H1 (cell line): ENCODE measurements at places on chromosomes 11 and 22. TPM values are rescaled to one million over a fixed set of nuclear protein-coding genes. Genes with fewer than 3 reads are reported as not detected.

The LMNTD2 gene
- total RNA-seq, result 2.6 and 3.1 TPM in 2 replicates

The DBX1 gene
- not detected in 2 replicates for total RNA-seq

The MAPK11 gene
- 1.5 TPM in 2 replicates for total RNA-seq

The PHOX2A gene
- total RNA-seq, result 0.19 TPM in 1 of 2 replicates, not detected in the other

The MISFA gene
- 3.8 and 4.1 TPM in 2 replicates for total RNA-seq

The MFNG gene
- total RNA-seq, result 1.7 and 1.8 TPM in 2 replicates

The SCARF2 gene
- 9.8 and 10.0 TPM in 2 replicates for total RNA-seq

DNA sequence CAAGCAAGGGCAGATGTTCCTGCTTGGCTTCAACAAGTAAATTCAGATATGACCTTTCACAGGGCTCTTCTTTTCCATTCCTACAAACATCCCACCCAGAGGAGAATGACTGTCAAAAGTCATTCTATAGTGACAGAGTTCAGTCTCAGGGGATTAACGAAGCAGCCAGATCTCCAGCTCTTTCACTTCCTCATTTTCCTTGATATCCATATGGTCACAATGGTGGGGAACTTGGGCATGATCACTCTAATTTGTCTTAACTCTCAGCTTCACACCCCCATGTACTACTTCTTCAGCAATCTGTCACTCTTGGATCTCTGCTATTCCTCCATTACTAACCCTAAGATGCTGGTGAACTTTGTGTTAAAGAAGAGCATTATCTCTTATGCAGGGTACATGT, 15.0 kb upstream of the OR8B8 start:
- DNase-seq, result no peak

GRCh38 chr22:23240639-23241389, 60.5 kb downstream of the BCR start:
- DNase-seq, result no peak

- no peak for DNase-seq
These were observed 22.9 kb downstream of the IGLL5 start for GRCh38 chr22:22910272-22911240.

- no peak for DNase-seq
These were observed 38.1 kb upstream of the CTTN start for GRCh38 chr11:70360211-70360610.

- no peak for DNase-seq
These were observed 19.6 kb upstream of the SEPTIN5 start for GRCh38 chr22:19694696-19695095.

GRCh38 chr11:119372260-119373058, 9.0 kb downstream of the USP2 start:
- DNase-seq, result no peak

- no peak for DNase-seq
These were observed 7.2 kb upstream of the UCP3 start for GRCh38 chr11:74015919-74016684.

- no peak for DNase-seq
These were observed 2.8 kb upstream of the CABP7 start for GRCh38 chr22:29716814-29717545.

DNA sequence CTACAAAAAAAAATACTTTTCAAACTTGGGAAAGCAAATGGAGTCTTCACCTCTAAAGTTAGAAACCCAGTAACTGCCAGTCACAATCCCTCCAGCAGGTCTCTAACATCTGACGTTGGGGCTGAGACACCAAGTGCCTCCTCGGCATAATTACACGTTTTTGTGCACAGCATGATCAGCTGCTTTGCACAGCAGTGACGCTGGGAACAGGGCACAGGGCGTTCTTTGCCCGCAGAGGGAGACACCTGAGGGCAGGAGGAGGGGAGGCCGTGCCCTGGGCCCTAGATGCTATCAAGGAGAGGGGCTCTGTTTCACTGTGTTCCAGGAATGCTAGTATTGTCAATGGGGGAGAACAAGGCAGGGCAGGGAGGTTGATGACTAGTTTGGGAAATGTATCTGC, 120.1 kb downstream of the PARVA start:
- DNase-seq, result no peak

DNA sequence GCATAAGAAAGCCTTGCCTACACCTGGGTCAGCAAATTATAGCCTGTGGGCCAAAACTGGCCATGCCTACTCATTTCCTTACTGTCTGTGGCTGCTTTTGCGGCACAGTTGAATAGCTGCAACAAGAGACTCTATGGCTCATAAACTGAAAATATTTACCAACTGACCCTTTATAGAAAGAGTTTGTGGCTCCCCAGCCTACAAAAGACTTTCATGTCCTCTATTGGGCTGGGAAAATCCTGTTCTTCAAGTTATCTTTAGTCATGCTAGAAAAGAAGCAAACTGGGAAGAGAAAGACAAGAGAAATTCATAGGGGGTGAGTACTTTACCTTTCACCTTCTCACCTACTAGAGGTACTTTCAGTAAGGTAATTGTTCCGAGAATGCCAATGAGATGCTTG, 175.1 kb downstream of the SWAP70 start:
- no peak for DNase-seq

DNA sequence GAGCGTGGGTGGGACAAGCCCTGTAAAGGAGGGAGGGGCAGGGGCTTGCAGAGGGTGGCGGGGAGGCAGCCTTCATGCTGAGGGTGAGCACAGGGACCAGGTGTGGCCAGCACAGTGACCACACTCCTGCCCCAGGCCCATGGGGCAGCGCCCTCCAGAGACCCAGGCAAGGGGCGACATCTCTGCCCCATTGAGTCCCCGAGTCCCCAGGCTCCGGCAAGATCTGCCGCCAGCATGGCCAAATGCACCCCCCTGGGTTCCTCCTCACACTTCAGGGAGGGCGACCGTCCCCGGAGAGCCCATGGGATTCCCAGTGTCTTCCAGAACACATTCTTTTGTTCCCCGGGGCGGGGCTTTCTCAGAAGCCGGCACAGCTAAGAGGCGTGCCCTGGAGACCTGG, 362.5 kb downstream of the TBC1D22A start:
- DNase-seq, result no peak

GRCh38 chr11:11000579-11001283, 142.9 kb upstream of the ZBED5 start:
- DNase-seq, result no peak

GRCh38 chr22:47340851-47341436, 578.5 kb downstream of the TBC1D22A start:
- DNase-seq, result no peak

DNA sequence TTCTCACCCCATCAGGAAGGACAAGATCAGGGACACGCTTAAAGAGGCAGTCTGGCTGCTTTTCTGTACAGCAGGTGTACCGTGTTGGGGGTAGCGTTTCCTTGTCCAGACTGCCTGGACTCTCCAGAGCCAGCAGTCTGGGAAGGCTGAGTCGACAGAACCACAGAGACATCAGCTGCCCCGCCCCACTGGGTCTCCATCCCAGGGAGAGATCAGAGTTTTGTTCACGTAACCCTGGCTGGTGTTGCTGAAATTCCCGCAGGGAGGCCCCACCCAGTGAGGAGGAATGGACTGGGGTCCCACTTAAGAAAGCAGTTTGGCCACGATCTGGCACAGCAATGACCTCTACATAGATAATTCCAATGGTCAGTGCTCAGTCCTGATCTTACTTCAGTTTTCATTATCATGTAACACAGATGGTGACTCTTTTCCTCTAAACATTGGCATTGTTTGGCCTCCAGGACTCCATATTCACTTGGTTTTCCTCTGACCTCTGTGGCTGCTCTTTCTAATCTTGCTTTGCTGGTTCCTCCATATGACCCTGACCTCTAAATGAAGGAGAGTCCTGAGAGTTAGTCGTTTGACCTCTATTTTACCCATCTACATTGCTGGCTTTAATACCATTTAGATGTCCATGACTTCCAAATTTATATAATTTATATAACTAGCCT, 89.6 kb upstream of the LRRC55 start:
- DNase-seq, result no peak

DNA sequence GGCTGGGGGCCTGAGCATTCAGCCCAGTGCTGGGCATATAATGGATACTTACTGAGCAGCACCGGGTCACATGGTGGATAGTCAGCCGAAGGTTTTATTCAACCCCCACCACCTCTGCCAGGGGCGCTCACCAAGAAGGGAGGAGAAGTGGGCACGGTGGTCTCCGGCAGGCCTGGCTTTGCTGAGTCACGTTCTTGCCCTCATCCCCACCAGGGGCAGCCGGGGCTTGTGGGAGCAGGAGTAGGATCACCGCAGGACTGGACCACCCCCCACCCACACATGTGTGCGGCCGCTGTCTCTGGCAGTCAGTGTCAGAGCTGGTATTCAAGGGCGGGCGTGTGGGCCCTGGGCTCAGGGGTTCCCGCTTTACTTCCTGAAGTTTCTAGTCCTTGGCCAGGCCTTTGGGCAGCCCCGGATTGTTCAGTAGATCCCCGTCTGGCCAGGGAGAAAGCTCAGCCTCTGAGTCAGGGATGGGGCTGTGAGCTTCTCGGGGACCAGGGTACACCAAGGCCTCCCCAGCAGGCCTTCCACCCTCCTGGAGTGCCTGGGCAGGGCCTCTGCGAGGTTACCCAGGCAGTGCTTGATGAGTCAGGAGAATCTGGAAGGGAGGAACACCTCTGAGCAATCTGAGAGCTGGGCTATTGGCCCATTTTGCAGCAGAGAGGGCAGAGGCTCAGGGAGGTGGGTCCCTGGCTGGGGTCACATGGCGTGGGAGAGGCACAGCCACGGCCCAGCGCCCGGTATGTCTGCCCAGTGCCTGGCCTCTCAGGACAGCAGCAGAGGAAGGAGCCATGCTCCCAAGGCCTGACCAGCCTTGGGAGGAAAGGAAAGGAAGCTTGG, 60.6 kb downstream of the RTL6 start:
- DNase-seq, result no peak

DNA sequence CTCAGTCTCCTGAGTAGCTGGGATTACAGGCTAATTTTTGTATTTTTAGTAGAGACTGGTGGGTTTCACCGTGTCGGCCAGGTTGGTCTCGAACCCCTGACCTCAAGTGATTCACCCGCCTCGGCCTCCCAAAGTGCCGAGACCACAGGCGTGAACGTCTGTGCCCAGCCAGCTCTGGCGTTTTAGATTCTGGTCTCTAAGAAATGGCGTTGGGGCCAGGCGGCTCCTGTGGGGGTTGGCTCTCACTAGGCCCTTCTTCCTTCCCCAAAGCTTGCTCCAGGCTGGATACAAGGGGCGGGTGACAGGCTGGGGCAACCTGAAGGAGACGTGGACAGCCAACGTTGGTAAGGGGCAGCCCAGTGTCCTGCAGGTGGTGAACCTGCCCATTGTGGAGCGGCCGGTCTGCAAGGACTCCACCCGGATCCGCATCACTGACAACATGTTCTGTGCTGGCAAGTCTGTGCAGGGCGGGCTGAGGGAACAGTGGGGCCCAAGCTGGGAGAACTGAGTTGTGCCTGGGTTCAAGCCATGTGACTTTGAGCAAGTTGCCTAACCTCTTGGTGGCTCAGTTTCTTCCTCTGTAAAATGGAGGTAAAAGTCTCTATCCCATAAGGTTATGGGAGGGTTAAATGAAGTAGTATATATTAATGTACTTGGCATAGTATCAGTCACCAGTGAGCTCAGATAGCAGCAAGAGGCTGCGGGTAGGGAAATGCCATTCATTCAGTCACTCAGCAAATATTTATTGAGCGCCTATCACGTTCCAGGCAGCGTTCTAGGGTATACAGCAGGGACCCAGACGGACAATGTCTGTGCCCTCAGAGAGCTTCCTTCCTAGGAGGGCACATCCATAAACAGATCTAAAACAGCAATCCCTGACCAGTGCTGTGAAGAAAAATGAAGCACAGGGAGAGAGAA, 10.4 kb downstream of the F2 start:
- DNase-seq, result no peak

- DNase-seq, result no peak
These were observed 18.5 kb upstream of the TMEM184B start for GRCh38 chr22:38291201-38291777.

GRCh38 chr11:9642894-9643293, 21.0 kb upstream of the SWAP70 start:
- no peak for DNase-seq

DNA sequence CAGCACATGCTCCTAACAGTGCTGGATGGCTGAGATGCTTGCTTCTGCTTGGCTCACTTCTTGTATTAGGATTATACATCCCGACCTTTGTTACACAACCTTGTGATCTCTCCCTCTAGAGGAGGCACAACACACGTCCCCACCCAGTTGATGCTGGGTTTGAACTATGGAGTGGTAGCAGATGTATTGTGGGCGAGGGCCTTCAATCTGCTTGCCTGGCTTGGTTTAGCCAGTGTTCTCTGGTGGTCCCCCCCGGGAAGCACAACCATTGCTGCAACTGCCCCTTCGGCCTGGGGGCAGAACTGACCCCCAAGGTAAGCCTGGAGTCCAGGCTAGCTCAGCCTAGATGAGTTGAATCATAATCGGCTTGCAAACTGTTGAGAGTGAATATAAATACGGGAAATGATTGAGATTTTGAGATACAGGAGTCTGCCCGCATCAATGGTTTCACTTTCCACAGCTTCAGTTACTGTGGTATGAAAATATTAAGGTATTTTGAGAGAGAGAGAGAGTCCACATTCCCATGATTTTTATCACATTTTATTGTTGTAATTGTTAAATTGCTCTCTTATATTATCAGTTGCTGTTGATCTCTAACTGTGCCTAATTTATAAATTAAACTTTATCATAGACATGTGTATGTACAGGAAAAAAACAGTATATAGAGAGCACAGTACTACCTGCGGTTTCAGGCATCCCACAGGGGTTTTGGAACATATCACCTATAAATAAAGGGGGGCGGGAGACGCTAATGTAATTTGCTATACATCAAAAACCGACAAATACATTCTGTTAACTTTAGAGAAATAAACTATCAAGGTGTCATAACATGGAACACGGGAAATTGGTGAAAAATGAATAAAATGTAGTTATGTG, 482.0 kb upstream of the B3GAT1 start:
- DNase-seq, result no peak

GRCh38 chr11:47003180-47003877, 66.8 kb downstream of the CSTPP1 start:
- DNase-seq, result no peak

- DNase-seq, result no peak
These were observed 147.4 kb downstream of the BBOX1 start for GRCh38 chr11:27187848-27188621.
